ENCODE measurements at places on chromosomes 2 and 18.

DNA sequence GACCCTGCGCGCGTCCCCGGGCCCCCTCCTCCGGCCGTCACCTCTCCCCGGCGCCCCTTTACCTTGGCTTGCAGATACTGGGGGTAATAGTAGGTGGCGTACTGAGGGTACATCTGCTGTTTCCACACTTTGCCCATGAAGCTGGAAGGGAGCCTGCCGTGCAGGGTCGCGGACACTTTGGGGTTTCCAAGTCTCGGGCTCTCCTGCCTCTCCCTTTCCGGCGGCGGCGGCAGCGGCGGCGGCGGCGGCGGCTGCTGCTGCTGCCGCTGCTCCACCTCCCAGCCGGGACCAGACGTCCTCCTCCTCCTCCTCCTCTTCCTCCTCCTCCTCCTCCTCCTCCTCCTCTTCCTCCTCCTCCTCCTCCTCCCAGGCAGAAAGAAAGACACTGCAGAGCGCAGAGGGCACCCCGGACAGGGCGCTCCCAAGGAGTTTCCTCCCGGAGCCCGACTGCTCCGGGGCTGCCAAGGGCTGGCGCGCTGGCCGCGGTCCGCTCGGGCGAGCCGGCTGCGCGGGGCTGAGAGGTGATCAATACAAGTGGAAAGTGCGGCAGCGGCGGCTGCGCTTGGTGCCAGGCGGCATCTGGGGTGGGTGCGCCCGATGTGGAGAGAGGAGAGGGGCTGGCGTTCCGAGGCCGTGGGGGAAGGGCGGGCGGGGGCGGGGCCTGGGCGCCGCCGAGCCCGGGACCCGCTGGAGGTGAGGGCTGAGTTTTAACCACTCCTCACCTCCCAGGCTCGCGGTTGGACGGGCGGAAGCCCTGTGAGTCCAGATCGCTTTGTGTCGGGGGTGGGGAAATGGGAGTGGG, at the start of gene RBMS1:
TSS of gene RBMS1 (minus strand) at position 581 of the 802 bp plus-strand sequence. CDS start at position 137, 444 bp downstream.
- DNase-seq, result no peak

DNA sequence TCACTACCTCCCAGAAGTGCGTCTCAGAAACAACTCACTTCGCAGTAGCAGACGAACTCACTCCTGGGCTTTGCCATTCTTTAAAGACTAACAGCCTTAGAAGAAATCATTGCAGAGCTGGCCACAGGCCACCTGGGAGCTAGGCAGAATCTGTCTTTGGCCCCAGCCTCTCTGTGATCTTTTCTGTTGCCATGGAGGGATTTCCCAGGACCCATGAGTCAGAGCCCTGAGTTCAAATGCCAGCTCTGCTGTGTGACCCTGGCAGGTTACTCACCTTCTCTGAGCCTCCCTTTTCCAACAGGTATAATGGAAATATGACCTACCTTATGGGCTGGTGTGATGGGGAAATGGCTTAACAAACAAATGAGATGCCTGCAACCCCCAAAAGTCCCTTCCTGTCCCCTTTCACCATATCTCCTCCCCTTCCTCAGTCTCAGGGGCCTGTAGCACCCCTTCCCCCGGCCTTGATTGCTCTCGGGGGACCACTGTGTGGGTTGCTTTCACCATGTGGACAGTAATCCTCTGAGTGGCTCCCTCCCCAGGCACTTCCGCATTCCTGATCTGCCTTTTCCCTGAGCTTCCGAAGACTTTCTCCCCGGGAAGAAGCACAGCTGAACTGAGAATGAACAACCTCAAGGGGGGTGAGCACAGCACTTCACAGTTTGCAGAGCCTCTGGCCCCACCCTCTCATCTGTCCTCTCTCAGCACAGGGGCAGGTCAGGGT, 34.0 kb upstream of the SLC66A3 start:
- DNase-seq, result no peak

DNA sequence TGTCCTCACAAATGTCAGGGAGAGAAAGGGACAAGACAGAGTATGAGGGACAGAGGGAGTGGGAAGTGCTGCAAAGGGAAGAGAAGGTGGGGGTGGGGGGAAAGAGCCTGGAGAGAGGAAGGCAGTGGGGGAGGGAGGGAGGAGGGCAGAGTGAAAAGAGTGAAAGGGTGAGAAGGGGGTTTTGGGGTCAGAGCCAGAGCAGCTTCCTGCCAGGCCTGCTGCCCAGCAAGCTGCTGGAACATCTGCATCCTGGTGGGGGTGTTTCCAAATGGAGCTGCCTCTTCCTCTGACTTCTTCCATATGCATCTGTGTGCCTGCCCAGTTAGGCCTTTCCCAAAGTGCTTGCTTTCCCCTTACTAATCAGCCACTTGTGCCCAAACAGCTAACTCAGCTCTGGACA, 94.3 kb upstream of the CELF4 start:
- DNase-seq, result no peak

DNA sequence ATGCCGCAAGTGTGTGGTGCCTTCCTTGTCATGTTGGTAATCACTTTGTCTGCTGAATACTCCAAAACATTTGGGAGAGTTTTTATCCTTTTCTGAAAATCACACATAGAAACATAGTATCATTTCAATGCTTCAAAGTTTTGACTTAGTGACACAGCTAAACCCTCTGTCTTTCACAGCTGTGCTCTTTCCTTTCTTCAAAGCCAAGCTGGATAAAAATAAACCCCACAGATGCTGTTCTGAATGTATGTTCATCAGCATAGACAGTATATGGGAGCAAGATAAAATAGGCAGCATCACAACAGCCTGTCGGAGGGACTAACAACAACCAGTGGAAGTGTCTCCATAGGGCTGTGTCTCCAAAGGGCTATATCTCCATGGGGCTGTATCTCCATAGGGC, 331.3 kb upstream of the DCC start:
- DNase-seq, result no peak

DNA sequence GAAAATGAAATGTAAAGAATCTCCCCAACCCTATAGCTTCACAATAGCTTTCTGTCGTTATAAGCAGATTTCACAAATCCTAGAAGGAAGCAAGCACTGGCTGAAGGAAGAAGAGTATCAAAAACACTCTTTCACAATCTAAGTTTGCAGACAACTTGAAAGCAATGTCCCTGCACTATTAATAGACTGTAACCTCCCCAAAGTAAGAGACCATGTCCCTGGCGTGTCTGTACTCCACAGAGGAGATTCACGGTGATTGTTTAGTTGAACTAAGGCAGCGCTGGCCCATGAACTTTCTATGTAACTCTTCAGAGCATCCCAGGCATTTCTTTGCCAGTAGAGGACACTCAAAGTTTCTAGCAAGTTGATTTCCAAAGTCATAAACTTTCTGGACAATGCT, 128.0 kb upstream of the HNRNPA3 start:
- no peak for DNase-seq

DNA sequence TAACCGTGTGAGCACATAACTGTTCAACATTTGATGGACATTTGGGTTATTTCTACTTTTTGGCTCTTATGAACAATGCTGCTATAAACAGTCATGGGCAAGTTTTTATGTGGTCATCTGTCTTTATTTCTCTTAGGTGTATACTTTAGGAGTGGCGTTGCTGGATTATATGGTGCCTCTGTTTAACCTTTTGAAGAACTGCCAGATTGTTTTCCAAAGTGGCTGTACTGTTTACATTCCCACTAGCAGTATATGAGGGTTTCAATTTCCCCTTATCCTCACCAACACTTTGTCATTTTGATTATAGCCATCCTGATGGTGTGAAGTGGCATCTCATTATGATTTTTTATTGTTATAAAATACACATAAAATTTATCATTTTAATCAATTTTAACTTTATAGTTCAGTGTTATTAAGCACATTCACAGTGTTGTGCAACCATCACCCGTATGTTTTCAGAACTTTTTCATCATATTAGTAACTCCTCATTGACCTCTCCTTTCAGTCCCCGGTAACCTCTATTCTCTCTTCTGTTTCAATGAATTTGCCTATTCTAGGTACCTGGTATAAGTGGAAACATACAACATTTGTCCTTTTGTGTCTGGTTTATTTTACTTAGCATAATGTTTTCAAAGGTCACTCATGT, 55.4 kb downstream of the EML4 start:
- DNase-seq, result no peak
